Stimulated activated CD8-positive, alpha-beta memory T cell treated with anti-CD3 and anti-CD28 coated beads, Interleukin-15, amount 100 ng/mL, for 48 hours (primary cell): ENCODE measurements at places on chromosomes 11 and 22.

DNA sequence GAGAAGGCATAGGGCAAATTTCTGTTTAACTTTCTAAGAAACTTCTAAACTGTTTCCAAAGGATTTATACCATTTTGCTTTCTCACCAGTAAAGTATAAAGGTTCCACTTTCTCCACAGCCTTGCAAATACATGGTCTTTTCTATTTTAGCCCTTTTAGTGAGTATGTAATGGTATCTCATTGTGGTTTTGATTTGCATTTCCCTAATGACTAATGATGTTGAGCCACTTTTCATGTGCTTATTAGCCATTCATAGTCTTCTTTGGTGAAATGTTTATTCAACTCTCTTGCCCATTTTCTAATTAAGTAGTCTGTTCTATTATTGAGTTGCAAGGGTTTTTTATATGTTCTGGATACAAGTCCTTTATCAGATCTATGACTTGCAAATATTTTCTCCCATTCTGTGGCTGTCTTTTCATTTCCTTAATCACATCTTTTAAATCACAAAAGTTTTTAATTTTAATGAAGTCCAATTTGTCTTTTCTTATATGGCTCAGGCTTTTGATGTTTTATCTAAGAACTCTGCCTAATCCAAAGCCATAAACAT is 83.8 kb upstream of the KCNQ1OT1 start:
- no peak for DNase-seq

- no peak for DNase-seq
Observed at GRCh38 chr11:2529173-2529572, 84.4 kb downstream of the KCNQ1 start.

GRCh38 chr22:47858773-47859306 is 1096.4 kb downstream of the TBC1D22A start:
- no peak for DNase-seq

DNA sequence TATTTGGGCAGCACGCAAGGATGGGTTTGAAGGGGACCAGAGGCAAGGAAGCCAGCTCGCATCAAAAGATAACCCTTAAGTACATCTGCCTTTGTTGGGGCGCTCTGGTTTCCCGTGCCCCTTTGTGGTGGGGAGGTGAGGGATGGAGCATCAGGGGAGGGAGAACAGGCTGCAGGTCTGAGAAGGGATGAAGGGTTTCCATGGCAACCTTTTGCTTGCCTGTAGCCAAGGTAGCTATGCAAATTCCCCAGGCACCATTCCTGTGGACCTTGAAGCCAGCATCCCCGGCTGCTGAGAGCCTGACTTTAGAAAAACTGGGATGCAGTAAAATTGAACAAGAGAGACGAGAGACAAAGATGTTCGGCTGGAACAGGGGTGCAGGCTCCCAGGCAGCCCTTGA is 75.7 kb downstream of the SEZ6L start:
- no peak for DNase-seq

GRCh38 chr22:37371491-37371890 is 55.8 kb downstream of the ELFN2 start:
- no peak for DNase-seq

GRCh38 chr11:44456544-44457300 is 108.7 kb upstream of the CD82 start:
- DNase-seq, result no peak

DNA sequence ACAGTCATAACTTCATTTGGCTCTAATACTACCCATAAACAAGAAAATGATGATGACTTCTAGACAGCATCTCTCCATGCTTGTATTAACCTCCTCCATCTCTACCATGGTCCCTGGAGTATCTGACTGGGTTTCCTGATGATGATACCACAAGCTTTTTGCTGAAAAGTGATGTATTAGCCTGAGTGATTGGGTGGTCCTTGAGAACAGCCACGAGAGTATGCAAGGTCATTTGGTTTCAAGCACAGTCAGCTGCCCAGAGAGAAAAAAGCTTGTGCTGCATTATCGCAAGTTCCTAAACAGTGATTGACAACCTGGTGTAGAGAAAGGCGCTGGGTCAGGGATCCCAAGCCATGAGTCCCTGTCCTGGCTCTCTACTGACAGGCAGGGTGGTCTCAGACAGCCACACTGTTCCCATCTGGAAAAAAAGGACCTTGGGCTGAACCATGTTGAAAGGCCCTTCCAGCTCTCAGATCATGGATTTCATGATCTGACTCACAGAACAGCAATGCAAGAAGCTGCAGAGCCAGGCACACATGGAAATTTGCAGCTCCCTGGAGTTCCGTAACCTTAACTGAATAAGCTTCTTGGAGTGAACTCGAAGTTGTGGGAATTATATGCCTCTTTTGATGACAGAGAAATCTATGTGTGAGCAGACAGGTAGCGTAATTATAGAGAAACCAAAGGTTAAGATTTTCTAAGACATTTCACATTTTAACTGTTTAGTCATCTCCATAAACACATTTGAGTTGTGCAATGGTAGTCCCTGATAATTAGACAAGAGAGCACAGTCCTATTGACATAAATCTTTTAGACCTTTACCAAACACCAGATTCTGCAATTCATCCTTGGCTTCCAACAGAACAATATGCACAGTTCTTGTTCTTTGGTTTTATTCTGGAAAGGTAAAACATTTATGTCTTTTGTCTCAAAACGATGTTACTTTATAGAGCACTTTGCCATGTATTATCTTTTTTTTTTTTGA is 54.1 kb upstream of the UBASH3B start:
- DNase-seq, result no peak

GRCh38 chr11:55324500-55324899 is 18.5 kb upstream of the OR4A16 start:
- DNase-seq, result no peak

GRCh38 chr11:1280116-1281035 is 29.1 kb downstream of the TOLLIP start:
- no peak for DNase-seq

DNA sequence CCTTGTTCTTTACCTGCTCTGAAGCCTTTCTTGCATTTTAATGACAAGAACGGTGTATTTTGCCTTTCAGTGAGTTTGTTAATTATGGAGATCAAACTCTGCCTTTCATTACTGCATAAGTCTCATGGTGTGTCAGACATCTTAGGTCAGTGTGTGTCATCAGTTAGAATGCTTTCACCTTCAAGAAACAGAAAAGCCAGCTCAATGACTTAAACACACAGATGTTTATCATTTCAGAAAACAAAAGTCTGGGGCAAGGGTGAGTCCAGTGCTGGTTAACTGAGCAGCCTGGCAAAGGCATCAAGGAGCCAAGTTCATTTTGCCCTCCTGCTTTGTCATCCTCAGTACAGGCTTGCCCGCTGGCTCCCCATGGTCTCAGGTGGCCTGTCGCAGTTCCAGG is 54.5 kb downstream of the PACS1 start:
- DNase-seq, result no peak

GRCh38 chr11:123166071-123166559 is 28.9 kb downstream of the CLMP start:
- no peak for DNase-seq

- DNase-seq, result no peak
Observed at GRCh38 chr11:33379947-33380346, 122.8 kb downstream of the HIPK3 start.

- DNase-seq, result no peak
Observed at GRCh38 chr11:102266099-102266498, 51.2 kb upstream of the BIRC3 start.

GRCh38 chr22:44249376-44250147 is 63.2 kb downstream of the SHISAL1 start:
- no peak for DNase-seq

DNA sequence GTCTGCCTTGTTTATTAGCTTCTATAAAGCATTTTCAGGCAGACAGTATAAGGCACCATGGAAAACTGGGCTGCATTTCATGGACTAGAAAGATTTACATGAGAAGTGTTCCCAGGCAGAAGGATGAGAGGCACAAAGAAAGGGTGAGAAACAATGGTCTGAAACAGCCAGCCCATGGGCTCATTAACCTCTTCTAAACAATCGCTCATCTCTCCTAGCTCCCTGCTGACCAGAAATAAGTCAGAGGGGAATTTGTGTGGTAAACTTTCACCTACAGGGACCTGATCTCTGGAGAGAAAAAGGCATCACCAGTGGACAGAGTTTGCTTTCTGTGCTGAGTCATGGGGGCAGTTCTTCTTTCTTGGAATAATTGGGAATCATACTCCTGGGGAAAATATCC is 51.8 kb upstream of the KIRREL3 start:
- no peak for DNase-seq

DNA sequence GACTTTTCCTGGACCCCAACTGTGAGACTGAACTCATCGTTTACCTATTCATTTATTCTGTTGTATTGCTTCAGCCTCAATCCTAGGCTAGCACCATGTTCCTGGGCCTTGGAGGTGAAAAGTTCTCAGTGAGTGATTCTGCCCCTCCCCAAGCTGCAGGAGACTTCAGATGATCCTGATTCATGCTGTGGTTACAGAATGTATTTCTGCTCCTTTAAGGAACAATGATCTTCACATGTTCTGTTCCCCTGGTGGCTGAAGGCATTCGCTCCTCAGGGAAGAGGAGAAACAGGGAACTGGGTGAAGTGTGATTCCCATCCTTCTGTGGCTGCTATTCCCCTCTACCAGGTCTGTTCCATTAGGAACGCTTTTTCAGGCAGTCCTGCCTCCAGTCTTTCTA is 2.4 kb downstream of the OR52E1 start:
- DNase-seq, result no peak

GRCh38 chr22:47071078-47071806 is 308.8 kb downstream of the TBC1D22A start:
- no peak for DNase-seq

GRCh38 chr11:100681064-100681502 is 6.0 kb upstream of the ARHGAP42 start:
- no peak for DNase-seq

- no peak for DNase-seq
Observed at GRCh38 chr11:69008737-69009440, 4.2 kb downstream of the MRGPRF start.

DNA sequence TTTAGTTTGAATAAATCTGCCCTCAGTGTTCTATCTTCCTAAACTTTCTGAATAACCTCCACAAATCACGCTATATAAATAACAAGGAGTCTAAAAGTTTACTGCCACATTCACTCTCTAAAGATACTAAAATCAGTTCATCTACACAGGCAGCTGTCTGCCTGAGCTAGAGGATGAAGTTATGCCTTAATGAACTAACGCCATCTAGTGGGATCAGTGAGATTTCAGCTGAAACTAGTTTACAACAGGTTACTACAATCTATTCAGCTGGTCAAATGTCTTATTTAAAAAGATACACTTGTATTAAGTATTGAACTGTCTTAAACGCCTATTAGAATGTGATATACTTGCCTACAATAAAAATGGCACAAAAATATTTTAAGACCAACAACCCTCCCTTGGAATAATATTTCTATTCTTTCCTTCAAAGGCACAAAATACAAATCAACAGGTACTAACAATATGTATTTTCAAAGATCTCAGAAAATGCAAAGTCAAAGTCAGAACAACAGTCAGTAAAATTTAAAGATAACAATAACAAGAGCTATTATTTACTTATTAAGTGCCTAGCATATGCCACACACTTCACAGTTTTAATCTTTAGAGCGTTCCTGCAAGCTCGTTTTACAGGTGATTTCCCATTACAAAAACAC is 84.1 kb downstream of the LARGE2 start:
- no peak for DNase-seq

GRCh38 chr22:47094861-47095330 is 332.4 kb downstream of the TBC1D22A start:
- DNase-seq, result no peak

DNA sequence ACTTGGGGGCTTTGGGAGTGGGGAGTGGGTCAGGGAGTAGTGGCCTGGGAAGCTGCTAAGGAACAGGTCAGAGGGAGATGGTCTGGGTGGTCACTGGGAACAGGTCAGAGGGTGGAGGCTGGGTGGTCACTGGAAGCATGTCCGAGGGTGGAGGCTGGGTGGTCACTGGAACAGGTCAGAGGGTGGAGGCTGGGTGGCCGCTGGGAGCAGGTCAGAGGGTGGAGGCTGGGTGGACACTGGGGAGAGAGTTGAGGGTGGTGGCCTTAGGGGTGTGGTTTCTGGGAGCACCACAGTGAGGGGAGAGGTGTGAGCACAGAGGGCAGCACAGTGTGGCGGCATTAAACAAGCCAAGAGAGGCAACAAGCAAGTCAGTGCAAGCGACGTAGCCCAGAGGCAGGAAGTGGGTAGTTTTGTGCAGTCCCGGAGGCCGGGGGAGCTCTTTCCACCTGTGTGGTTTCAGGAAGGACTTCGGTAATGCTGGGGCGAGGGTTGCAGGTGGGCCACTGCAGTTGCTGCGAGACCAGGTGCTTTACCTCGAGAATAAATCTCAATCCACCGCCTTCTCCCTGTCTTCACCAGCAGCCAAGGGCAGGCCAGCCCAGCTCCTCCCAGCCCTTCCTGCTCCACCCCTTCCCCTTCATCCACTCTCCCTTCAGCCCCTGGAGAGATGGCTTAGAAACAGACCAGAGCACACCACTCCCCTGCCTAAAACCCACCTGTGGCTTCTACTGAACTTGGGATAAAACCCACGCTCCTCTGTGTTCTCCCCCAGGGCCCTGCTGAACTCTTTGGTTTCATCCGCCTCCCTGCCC is 3.2 kb upstream of the CACNA1I start:
- DNase-seq, result no peak

DNA sequence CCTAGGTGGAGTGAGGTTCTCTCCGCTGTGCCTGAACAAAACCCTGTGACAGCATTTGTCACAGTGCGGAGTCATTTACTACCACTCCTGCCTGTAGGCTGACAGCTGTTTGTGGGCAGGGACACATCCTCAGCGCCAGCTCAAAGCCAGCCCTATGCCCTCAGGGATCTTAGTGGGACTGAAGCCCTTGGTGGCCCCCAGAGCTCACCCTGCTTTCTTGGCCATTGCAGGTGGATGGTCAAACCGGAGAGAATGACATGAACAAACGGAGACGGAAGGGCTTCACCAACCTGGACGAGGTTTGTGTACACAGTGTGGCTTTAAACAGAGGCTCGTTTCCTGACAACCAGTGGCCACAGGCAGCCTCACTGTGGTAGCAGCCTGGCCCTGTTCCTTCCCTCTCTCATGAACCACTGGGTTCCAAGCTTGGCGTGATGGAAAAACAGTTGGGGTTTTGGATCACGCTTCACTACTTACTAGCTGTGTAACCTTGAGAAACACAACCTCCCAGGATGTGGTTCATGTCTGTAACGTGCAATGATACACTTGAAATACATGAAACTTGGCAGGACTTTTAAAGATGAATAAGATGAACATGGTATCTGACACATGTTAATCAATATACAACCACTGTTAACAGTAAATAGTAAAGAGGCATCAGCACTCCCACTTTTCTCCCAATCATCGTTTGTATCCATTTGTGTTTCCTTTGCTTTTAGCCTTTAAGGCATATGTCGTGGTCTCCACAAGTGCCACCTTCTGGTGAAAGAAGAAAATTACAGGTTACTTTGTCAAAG is 125.8 kb downstream of the MICAL2 start:
- DNase-seq, result peak; percentile 55

DNA sequence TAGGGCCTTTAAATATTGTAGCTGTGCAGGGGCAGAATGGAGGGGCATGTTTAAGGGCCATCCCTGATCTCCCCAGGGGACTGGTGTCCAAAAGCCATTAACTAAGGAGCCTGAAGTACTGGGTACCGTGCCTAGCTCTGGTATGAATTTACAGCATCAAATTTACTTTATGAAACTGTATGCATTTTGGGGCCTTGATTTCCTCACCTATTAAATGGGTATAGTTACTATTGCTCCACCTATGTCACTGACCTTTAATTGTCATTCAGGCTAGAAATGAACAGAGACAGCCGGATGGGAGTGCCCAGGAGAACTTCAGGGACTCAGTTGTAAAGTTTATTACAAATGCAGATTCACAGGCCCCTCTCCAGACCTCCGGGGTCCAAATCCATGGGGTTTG is 11.8 kb upstream of the TP53I11 start:
- no peak for DNase-seq

- no peak for DNase-seq
Observed at GRCh38 chr22:19763458-19764298, 3.1 kb downstream of the TBX1 start.

GRCh38 chr11:44957040-44957515 is 6.4 kb upstream of the TP53I11 start:
- DNase-seq, result no peak
